ENCODE measurements at places on chromosomes 2 and 18.

- no peak for DNase-seq
These were observed 42.3 kb downstream of the EN1 start for GRCh38 chr2:118805064-118805690.

- no peak for DNase-seq
These were observed 423.6 kb upstream of the TNP1 start for GRCh38 chr2:217283460-217283859.

- no peak for DNase-seq
These were observed 117.9 kb upstream of the POU3F3 start for GRCh38 chr2:104736026-104736425.

GRCh38 chr18:49170925-49171505 is 220.2 kb upstream of the SMAD7 start:
- DNase-seq = no peak

DNA sequence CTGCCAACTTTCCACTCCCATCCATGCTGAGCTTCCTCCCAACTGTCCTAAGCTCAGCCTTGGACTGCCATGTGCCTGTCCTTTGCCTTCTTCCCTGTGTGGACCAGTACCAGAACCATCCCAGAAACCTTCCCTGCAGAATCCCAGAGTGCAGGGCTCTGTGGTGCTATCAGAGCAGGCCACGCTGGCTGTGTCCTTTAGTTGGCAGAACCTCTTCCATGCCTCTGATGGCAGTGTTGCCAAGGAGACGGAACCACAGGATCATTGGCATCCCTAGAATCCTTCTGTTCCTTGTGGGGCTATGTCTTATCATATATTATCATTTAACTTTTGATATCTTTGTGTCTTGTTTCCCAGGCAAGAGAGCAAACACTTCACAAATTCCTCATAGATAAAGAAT is 73.0 kb upstream of the NOSTRIN start:
- no peak for DNase-seq

DNA sequence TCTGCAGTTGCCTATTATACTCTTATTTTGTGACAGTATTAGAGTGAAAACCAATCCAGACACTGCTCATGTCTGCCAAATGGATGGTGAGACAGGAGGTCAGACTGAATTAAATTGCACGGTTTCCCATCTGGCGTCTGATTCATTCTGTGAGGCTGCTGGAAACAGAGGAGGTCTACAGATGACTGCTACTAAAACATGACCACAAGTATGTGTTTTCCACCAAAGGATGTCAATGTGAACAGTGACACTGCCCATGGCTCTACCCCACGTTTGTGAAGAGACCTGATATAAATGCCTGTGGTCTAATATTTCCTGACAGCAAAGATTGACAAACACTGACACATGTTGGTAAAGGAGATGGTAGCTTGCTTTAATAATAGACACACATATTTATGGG is 104.3 kb upstream of the ST6GAL2 start:
- no peak for DNase-seq

DNA sequence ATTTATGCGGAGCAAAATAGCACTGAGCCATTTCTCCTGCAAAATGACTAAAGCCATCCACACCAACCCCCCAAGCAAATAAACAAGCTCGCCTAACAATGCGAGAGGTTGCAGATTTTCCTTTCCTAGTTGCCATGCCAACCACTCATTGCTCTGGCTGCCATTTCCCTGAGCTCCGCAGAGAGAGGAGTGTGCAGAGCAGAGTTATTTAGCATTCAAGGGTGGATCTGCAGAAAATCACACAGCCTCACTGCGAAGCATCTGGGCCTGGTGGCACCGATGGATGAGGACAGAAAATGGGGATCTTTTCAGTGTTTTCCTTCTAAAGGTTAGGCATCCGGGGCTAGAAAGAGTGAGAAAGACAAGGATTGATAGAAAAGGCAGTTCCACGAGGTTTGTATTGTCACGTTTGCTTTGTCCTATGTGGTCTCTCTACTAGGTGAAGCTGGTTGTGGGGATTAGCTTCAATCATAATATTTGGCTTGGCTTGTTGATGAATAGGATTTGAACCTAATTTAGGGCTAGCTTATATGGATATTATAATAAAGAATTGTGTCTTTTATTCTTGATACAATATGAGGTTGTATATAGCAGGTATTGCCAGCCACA is 110.2 kb upstream of the UNC80 start:
- no peak for DNase-seq

DNA sequence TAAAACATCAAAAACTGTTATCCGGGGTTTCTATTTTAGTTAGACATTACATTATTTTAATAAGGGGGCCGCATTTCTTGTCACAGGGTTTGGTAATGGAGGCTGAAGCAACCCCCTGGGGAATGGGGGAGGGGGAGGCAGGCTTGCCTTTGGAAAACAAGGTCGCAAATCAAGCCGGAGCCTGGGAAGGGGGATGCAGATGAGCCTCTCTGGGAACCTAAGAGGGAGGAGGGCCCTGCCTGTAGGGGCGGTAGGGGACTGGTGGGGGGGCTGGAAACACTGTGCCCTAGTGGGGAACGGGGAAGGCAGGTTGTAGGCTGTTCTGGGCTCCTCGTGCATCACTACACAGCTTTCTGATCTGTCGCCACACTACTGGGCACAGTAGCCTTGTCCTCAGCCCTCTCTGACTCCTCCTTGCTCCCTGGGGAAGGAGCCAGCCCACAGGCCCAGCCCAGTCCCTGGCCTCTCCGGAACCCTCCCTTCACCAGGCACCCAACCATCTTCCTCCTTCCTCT is 170.2 kb upstream of the SMAD2 start:
- no peak for DNase-seq

- no peak for DNase-seq
These were observed 21.9 kb downstream of the SOCS6 start for GRCh38 chr18:70310560-70311320.

DNA sequence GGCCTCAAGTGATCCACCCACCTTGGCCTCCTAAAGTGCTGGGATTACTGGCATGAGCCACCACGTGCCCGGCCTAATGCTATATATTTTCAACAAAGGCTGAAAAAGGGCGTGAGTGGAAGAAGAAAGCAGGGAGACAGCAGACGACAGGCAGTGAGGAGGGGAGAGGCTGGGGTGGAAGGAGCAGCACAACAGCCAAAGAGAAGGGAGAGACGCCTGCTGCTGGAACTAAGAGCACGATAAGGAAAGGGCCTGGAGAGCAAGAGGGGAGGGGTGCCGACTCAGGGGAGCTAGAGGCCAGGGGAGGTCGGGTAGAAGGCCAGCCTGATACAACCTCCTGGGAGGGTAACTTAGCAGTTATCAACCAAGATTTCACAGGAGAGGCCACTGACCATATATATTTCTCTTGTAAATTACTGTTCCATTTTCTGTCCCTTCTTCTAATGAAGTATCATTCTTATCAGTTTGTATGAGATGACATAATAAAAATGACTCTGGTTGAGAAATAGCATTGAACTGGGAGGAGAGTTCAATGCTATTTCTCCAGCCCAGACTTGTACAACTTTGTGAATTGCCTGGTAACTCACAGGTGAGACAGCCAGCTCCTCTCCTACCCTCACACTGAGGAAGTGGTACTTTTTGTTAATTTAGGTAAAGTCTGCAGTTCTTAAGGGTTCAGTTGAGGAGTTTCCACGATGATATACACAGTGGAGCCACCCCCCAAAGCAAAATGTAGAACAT is 5.8 kb upstream of the RNU4ATAC start:
- DNase-seq = no peak

- no peak for DNase-seq
These were observed 2.3 kb downstream of the TMEM182 start for GRCh38 chr2:102764083-102764482.

GRCh38 chr2:88835726-88836125 is 144.3 kb downstream of the RPIA start:
- DNase-seq = no peak

GRCh38 chr2:127874378-127875269 is 11.1 kb downstream of the AMMECR1L start:
- no peak for DNase-seq

GRCh38 chr2:55269645-55269990 is 587 bp upstream of the MTIF2 start:
- DNase-seq = no peak

DNA sequence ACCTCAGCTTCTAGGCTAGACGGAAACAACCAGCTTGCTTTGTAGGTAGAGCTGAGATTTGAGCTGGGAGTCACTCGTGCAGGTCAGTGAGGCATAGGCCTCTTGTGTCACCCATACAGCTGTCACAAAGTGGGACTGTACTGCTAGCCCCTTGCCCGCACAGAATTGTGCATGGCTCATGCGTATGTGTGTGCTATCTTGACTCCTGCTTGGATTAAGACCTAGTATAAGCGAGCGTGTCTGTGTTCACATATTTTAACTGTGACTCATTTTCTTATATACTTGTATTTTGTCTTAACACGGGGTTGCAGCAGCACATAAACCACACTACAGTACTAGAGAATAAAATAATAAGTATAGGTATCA is 20.1 kb downstream of the CEP68 start:
- DNase-seq = no peak

DNA sequence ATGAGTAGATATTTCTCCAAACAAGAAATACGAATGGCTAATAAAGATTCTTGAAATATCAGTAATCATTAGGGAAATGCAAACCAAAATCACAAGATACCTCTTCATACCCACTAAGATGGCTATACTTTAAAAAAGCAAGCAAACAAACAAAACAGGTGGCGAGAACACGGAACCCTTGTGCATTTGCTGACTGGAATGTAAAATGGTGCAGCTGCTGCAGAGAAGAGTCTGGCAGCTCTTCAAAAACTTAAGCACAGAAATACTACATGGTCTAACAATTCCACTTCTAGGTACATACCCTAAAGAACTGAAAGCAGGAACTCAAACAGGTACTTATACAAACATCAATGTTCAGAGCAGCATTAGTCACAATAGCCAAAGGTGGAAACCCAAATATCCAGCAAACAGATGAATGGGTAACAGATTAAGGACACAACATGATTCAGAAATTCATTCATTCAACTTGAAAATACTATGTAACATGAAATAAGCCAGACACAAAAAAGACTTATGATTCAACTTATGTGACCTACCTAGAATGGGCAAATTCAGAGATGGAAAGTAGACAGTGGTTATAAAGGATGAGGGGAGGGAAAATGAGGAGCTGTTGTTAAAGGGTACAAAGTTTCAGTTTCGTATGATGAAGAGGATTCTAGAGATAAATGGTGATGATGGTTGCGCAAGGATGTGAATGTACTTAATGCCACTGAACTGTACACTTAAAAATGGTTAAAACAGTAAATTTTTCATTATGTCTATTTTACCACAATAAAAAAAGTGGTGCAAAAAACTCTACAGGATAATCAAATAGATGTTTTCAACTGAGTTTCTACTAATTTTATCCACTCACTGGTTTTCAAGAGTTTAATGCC is 26.9 kb upstream of the GPR75 start:
- no peak for DNase-seq

- DNase-seq = no peak
These were observed 1.8 kb downstream of the IGFBP5 start for GRCh38 chr2:216693414-216694080.

DNA sequence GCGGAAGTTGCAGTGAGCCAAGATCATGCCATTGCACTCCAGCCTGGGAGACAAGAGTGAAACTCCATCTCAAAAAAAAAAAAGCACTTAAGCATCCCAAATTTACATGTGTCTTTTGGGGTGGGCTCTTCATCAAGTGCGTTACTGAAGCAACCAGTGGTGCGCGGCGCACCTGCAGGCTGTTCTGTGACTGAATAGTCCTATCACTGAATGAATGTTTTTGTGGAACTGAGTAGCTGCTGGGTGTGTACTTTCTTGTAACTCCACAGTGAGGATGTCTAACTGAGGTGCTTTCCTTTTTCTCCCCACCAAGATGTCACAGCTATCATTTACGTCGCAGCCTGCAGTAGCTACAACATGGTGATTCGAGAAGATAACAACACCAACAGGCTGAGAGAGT is 17.0 kb downstream of the CHMP1B start:
- DNase-seq = no peak

- DNase-seq = no peak
These were observed 154.4 kb upstream of the ACAA2 start for GRCh38 chr18:49967636-49968313.

- no peak for DNase-seq
These were observed 16.2 kb upstream of the STEAP3 start for GRCh38 chr2:119207447-119207846.

GRCh38 chr18:44680273-44681075 is at the start of gene SETBP1:
TSS of gene SETBP1 (plus strand) at chr18:44680888. CDS start at chr18:44701347, 20,459 bp downstream.
- no peak for DNase-seq

DNA sequence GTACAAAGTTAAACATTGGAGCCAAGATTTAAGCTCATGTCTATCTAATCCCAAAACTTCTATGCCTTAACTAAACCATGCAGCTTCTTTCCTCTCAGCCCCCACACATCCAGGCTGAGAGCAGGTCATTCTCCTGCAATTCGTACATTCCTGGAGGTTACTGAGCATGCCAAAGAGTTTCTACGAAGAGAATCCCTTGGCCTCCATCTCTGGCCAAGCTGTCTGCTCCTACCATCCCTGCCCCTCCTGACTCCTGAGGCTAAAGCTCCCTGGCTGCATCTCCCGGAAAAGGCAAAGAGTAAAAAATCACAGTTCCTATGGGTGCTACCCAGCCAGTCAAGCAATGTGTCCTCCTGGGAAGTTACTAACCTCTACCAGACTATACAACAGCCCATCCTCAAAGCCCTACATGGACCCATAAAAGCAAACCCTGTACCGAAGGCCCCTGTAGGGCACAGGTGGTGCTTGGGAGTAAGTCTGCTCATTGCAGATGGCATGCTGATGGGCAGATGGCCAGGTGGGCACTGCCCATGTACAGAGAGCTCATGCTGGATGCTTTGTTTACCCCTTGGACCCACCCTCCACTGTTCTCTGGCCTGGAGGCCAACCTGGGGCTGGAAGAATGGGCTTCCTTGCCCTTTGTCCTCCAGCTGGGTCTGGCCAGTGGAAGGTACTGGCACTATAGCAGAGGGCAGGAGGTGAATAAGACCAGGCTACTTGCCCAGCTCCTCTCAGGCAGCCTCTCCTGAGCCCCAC is 99.5 kb downstream of the TTC32 start:
- DNase-seq = no peak

GRCh38 chr2:157231476-157231875 is 26.0 kb upstream of the GALNT5 start:
- DNase-seq = no peak

DNA sequence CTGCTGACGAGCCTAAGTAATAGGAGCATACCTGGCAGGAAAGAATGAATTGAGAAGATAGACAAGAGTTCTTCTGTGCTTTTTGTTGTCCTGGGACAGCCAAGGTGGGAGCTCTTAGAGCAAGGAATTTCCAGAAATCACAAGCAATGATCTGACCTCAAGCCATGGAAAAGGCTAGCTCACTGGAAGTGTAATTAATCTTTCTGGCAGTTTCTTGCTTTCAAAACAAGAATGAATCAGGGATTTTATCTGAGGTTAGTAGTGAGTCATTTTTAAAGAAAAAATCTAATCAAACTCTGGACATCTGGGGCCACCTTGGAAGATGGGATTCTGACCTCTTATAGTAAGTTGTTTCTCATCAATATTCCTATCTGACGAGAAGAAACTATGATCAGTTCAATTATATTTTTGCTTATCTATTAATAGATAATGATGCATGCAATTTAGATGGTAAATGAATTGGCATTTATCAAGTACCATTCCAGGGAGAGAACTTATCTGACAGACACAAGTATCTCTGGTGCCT is 98.0 kb downstream of the ADCYAP1 start:
- no peak for DNase-seq

- DNase-seq = no peak
These were observed 56.3 kb downstream of the TIMM21 start for GRCh38 chr18:74204526-74205152.

- peak; percentile 72 for DNase-seq
These were observed 180.0 kb upstream of the TPO start for GRCh38 chr2:1233281-1233680.

All from NCI-H510A treated with DMSO at 0.1 percent for 48 hours (cell line).